ENCODE measurements at places on chromosomes 4 and X.

GRCh38 chr4:62814510-62815047 lies 1594.7 kb downstream of the TECRL start:
- no peak for DNase-seq

GRCh38 chr4:71765821-71766383 lies 18.0 kb downstream of the GC start:
- DNase-seq, result no peak

DNA sequence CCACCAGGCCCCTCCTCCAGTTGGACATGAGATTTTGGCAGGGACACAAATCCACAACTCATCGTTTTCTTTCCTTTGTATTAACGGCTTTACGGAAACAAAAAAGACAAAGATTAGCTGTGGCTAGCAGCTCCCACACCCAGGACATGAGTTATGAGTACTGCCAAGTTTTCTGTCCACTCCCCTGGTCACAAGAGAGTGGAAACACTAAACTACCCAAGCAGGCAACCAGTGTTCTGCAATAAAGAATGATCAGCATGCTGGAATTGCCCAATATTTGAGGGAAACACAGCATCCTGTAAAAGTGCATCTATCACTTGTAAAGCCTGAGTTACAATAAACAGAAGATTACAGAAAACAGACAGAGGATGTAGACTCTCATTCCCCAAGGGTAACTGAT lies 358.4 kb downstream of the NLGN4X start:
- DNase-seq, result no peak

DNA sequence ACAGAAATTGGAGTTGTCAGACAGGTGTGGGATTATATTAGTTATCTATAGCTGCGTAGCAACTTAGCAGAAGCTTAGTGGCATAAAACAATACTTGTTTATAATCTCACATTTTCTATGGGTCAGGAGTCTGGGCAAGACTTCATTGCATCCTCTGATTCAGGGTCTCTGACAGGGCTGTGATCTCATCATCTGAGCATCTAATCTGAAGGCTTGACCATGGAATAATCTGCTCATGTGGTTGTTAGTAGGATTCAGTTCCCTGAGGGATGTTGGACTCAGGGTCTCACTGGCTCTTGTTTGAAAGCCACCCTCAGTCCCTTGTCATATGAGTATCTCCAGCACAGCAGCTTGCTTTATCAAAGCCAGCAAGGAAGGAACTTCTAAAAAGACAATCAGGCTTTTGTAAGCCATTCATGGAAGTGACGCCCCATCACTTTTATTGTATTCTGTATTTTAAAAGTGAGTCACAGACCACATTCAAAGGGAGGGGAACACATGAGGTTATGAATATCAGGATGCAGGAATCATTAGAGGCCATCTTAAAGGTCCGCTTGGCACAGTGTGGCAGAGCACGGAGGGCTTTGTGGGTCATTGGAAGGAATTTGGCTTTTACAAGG lies 37.2 kb upstream of the FAM9B start:
- DNase-seq, result no peak

- DNase-seq, result no peak
These were observed 155.9 kb downstream of the STIM2 start for GRCh38 chr4:27016551-27016950.

- no peak for DNase-seq
These were observed 9.0 kb upstream of the LONRF3 start for GRCh38 chrX:118965395-118965794.

GRCh38 chrX:124216396-124217115 lies 115.9 kb upstream of the TEX13D start:
- DNase-seq, result no peak

- DNase-seq, result no peak
These were observed 45.6 kb downstream of the ATRX start for GRCh38 chrX:77740376-77740905.

GRCh38 chrX:132837126-132837525 lies 121.3 kb downstream of the HS6ST2 start:
- DNase-seq, result no peak

GRCh38 chr4:138450546-138451275 lies 208.6 kb upstream of the SLC7A11 start:
- DNase-seq, result no peak

GRCh38 chr4:116413222-116413621 lies 672.2 kb downstream of the TRAM1L1 start:
- no peak for DNase-seq

DNA sequence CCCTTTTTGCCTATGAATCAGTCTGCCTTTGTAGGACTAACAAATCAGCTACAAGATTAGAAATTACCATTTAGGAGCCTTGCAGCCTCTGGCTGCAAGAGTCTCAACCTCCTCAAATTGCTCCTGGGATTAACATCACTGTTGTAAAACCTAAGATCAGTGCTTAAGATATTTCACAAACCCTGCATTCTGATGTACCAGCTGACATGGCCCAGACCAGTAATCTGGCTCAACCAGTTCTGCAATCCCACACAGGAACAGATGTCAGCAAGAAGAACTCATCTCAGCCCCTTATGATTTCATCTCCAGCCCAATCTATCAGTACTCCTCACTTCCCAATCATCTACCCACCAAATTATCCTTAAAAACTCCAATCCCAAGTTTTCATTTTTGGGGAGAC lies 32.5 kb upstream of the AADAT start:
- no peak for DNase-seq

DNA sequence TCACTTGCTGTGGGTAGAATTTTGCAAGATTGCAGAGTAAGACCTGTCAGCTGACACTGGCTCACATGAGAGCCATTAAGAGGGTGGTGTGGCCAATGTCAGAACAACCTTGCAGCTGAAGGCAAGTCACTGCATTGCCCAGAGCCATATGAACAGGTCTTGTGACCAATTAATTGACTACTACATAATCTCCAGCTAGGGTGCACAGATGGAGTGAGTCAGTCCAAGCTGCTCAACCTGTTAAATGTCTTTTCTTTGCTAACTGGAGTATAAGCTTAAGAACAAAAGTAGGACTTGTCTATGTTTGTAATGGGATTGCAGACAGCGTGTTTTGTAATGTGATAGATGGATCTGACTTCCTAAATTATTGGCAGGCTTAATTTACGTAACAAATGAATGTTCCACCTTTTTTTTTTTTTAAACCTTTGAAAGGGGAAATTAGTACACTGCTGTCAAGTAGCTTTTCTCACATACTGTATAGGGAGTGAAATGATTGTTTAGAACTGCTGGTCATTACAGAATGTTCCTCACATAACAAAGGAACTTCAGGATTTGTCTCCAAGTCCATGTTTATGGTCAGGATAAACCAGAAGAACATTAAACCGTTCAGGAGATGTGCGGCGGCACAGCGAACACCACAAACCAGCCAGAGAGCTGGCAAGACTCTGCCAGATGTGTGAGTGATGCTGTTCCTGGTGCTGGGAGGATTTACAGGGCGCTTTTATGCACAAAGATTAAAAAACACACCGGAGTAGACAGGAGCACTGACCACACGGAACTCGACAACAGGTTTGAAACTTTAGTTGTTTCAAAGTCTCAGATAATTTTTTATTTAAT lies 37.0 kb downstream of the FNIP2 start:
- DNase-seq, result no peak

- no peak for DNase-seq
These were observed 8.8 kb upstream of the DGAT2L6 start for GRCh38 chrX:70168238-70169188.

- no peak for DNase-seq
These were observed 79.8 kb downstream of the APBB2 start for GRCh38 chr4:41134581-41134980.

- no peak for DNase-seq
These were observed 23.8 kb downstream of the MSL3 start for GRCh38 chrX:11781734-11782370.

DNA sequence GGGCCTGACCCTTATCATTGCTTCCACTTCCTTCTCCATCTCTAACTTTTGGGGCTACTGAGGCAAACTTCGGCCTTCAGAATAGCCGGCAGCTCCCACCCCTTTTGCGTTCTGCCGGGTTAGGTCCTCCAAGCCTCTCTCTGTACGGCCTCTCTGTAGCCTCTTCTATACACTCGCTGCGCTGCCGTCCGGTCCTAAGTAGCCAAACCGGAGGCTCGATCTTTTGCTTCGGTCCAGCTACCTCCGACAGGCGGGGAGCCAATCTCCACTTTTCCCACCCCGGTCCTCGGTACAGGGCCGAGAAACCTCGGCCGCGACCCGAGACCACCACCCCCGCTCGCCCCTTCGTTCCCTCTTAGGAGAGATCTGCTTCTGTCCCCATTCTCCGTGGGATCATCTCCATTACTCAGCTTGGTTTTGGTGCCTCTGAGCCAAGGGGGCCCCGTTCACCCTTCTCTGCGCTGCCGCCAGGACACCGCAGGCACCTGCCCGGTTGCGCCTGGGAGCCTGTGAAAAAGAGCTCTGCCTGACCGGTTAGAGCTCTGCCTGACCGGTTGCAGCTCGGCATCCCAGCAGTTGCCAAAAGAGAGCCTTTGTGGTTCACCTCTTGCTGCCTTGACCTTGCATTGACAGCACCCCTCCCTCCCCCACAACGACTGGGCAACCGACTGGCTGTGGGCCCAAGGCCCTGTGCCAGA lies 1.0 kb upstream of the HTR2C start:
- no peak for DNase-seq

DNA sequence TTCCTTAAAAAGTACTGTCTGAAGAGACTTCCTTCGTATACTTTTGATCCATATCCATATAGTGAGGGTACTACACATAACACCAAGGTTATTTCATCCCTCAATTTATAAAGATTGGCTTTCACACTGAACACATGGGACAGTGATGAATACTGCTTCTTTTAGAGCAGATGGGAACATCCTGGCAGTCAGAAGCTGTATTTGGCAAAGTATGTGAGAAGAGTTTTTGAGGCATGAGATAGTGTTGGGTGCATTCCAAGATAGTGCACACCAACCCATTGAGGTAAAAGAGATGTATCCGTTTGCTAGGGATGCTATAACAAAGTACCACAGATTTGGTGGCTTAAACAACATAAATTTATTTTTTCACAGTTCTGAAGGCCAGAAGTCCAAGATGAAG lies 141.1 kb downstream of the MOSPD2 start:
- no peak for DNase-seq

- no peak for DNase-seq
These were observed 196.8 kb upstream of the ATP6AP2 start for GRCh38 chrX:40383969-40384368.
